ENCODE measurements at places on chromosomes 1 and 21.

GRCh38 chr1:65066766-65067490 is 81.1 kb upstream of the AK4 start:
- DNase-seq: peak; percentile 56

DNA sequence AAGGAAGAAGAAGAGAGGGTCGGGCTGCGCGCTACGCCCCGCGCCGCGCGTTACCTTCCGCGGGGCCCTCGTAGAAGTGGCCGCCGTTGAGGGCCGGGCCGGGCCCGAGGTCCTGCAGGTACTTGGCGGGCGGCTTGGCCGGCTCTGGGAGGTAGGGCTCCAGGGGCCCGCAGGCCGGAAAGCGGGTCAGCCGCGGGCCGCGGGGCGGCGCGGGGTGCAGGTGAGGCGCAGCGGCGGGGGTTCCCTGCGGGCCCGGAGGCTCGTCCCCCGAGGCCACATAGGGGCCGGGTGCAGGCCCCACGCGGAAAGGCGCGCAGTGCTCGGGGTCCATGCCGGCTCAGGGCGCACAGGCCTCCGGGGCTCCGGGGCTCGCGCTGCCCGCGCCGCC is 196 bp downstream of the ALX3 start:
- DNase-seq: no peak

DNA sequence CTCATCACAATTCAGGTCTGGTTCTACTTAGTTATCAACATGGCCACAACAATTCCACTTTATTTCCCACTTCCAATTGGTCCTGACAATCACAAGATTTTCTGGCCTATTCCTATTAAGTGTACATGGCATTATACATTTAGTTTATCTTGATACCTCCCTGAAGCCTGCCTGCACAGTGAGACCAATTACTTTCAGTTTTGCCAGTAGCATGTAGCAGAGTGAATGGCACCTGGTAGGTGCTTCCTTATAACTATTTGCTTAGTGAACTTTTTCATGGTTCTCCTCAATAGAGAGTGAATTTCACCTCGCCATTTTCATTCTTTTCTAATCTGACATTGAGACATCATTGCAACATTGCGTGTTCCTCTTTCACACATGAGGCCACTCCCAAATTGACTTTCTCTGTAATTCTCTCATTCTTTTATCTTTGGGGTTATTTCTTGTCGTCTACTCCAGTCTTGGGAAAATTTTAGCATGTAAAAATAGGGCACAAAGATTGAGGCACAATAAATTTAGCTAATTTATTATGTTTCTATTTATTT is 124.3 kb downstream of the DISC1 start:
- DNase-seq: no peak

DNA sequence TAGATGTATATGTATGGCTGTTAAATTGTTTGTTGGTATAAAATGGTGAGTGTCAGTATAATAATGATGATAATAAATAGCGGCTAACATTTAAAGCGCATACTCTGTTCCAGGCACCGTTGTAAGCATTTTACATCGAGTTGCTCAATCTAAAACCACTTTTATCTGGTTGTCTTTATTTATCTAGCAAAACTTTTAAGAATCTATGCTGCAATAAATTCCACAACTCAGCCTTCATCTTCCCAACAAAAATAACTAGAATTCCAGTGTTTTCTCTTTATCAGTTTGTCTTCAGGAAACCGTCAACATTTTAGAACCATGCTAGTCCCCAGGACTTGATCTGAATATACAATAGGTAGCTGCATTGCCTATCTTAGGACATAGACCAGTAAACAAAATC is 19.3 kb upstream of the SLC16A1 start:
- DNase-seq: no peak

- DNase-seq: no peak
These were observed 2.3 kb upstream of the LCE1A start for GRCh38 chr1:152824964-152825363.

DNA sequence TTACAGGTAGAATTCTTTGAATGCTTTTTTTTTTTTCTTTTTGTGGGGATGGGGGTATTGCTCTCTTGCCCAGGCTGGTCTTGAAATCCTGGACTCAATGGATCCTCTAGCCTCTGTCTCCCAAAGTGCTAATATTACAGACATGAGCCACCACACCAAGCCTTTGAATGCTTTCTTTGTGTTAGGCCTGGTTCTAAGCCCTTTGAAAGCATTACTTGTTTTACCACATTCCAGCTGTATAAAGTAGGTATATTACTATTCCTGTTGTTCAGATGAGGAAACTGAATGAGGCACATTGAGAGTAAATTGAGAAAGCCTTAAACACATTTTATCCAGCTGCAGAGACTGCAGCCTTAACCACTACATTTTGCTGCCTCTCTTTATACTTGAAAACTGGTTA is 841.8 kb upstream of the ADGRL4 start:
- no peak for DNase-seq

DNA sequence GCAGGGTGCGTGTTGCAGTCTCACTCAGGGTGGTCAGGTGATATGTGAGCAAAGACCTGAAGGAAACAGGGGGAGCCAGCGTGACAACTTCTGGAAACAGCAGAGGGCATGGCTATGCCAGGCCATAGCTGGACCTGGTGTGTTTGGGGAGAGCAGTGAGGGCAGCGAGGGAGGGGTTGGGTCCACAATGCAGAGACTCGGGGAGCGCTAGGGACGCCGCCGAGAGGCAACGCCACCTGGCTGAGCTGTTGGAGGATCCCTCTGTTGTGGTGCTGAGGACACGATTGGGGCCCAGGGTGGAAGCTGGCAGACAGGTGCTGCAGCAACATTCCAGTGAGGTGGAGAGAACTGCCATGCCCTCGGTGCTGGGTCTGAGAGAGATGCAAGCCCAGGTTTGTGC is 26.6 kb upstream of the LSS start:
- no peak for DNase-seq

GRCh38 chr1:177646757-177647730 is 322.8 kb downstream of the SEC16B start:
- DNase-seq: no peak

- no peak for DNase-seq
These were observed 5.9 kb upstream of the WNT2B start for GRCh38 chr1:112502826-112503225.

- no peak for DNase-seq
These were observed 38.3 kb downstream of the ZC3H11B start for GRCh38 chr1:219574484-219575087.

GRCh38 chr1:113021430-113022085 is 51.4 kb upstream of the LRIG2 start:
- no peak for DNase-seq

- no peak for DNase-seq
These were observed 105.4 kb upstream of the LBR start for GRCh38 chr1:225533238-225533637.

GRCh38 chr1:183308719-183309118 is 109.5 kb downstream of the NMNAT2 start:
- DNase-seq: no peak

DNA sequence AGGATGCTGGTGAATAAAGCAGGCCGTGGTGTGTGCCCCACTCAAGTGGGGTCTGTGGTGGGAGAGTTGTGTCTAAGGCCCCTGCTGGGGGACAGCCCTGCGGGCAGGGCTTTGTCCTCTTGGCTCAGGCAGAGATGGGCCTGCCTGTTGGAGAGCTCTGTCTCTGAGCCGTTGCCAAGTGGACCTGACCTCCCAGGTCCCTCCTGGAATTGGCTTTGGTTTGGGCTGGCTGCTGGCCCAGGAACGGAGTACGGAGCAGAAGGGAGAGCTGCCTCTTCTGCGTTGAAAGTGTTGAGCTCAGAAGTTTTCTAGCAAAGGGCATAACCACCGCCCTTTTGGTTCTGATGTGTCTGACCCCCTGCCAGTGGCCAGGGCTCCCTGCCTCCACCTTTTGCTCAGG is 153.9 kb downstream of the PEX14 start:
- DNase-seq: no peak

DNA sequence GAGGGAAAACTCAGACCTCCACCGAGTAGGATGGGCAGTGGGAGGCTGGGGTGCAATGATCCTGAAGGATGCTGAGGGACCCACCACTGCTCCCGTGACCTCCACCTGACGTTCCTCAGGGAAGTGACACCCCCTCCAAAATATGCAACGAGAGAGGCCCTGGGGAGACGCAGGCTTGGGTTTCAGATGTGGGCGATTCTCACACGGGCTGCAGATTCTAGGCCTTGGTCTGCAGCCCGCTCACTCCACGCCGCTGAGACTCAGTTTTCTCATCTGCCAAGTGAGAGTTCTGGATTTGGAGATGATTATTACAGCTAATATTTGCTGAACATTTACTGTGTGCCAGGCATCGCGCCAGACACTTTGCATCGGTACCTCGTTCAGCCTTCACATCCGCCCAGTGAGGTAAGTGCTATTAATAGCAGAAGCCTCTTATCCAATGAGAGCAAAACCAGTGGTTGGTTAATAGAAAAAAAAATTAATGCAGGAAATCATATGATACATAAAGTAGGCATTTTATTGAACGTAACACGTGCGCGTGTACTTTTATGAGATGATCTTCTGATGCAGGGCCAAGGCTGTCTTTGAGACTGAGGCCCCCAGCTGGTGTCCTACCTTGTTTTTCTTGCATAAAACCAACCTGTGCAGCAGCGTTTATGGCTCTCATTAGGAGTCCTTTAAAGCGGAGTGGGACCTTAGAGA is 102.0 kb upstream of the RUNX3 start:
- DNase-seq: peak; percentile 40
